Suppressor macrophage treated with lipopolysaccharide for 1 hour (primary cell): ENCODE measurements at places on chromosomes 1 and 21.

DNA sequence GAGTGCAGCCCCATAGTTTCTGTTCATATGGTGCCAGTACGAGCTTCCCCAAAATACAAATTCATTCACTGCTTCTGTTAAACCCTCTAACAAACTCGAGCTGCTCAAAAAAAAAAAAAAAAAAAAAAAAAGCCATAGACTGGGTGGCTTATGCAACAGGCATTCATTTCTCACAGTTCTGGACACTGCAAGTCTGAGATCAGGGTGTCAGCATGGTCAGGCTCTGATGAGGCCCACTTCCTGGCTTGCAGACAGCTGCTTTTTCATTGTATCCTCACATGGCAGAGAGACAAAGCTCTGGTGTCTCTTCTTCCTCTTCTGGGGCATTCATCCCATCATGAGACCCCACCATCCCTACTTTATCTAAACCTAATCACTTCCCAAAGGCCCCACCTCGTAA is 121.6 kb downstream of the PTBP2 start:
- DNase-seq: peak; percentile 14

- no peak for DNase-seq
Observed at GRCh38 chr1:161100556-161100955, 2.4 kb downstream of the KLHDC9 start.

DNA sequence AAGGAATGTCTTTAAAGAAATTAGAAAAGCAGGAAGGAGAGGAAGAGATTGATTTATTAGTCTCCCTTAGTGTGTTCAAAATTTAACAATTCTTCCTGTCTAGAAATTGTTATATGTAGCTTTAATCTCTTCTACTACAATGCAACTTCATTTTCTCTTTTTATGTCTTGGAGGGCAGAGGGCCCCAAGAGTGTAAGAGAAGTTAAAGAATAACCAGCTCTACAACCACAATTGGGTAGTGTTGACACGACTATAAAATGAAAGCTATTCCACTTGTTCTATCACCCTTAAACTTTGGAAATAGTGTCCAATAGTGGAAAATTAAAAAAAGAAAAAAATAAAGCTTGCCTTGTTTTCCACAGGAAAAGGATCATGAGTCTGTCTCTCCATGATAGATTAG is 82.6 kb upstream of the DPYD start:
- DNase-seq: no peak

DNA sequence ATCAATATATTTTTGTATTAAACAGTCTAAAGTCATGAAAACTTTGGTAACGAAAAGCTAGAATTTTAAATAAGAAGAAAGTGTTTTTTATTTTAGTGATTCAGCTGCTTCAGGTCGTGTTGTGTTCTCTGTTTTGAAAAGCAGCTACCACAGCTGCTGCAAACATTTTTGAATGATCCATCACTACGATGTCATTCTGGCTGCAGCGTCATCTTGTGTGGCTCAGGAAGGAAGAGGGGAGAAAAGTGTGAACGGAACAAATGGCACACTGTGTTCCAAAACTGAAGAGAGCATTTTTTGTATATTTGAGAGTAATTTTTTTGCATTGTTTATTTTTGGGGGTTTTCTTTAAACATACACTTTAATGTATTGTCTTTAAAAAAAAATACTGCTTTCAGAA is 323.0 kb upstream of the ADGRL2 start:
- no peak for DNase-seq

DNA sequence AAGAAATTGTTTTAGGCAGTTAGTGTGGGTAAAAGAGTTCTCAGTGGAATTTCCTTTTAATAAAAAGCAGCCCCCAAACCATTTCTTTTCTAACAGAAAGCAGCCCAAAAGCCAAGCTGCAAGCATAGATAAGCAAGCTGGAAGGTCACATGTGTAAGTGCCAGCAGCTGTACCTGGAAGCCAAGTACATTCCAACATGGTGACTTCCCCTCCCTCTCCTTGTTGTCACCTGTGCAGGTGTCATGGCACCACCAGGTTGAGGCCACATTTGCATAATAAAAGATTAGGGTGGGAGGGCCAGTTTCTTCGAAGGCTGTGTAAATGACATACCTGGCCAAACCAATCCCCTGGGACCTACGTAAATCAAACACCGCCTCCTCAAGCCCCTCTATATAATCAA is 240.3 kb upstream of the RAB4A start:
- DNase-seq: no peak
